Renal pelvis (tissue), 12 donors: ENCODE measurements at places on chromosomes 2 and 18.

- peak; percentile 33 for DNase-seq
These were observed 100.4 kb upstream of the LCLAT1 start for GRCh38 chr2:30346471-30347169.

DNA sequence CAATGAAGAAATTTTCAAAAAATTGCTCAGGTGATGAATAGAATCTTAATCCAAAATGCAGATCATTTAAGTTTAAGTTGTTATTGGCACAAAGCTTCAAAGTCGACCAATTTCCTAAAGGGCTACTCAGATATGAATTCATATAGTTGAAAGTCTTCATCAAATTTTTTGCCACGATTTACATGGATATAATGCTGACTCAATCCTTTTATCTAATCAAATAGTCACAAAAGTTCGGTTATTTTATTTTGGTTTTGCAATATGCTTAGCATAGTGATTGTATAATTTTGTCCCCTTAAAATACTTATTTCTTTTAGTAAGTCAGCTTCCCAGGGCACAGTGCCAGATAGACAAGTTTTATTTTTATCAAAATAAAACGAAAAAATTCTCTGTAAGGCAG, 227.3 kb downstream of the CD226 start:
- no peak for DNase-seq

- no peak for DNase-seq
These were observed 30.1 kb downstream of the CYP1B1 start for GRCh38 chr2:38045811-38046210.

- no peak for DNase-seq
These were observed 149.7 kb downstream of the EN1 start for GRCh38 chr2:118697781-118698180.

- no peak for DNase-seq
These were observed 123.2 kb downstream of the OLA1 start for GRCh38 chr2:174125090-174125489.

DNA sequence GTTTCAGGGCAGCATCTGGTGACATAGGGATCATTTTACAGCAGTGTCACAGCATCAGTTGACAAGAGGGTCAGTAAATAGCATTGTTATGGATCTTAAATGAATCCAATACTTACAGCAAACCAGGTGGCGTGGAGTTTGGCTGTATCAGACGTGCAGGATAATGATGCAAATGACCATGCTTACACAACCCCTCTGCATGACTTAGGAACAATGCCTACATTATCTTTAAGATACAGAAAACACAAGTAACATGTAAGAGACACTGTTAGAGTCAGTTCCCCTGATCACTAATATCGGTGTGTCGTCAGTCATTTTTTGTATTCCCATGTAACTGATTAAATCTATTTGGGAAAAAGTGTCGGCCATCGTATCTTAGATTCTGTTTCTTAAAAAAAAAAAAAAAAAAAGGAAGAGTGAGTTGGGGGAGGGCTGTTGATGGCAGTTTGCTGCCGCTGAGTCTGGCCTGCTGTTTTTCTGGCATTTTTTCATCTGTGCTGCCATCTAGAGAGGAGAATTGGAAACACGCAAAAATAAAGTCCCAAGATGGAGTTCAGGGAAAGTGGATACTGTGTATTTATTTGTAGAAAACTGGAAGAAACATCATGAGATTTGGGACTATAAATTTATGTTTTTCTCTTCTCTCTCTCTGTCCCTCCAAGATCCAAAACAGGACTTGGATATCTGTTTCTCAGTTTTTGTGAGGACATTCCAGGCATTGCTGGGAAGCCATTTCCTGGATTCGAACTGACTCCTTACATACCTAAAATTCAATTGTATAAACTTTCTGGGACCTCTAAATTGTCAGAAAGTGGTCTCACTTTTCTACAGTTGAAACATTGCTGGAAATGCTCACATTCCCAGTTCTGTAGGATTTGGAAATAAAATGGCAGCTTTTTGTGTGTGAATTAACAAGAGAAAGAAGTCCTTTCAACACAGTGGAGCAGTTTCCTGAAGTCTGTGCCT, 60.3 kb upstream of the AGPS start:
- DNase-seq, result peak; percentile 89

DNA sequence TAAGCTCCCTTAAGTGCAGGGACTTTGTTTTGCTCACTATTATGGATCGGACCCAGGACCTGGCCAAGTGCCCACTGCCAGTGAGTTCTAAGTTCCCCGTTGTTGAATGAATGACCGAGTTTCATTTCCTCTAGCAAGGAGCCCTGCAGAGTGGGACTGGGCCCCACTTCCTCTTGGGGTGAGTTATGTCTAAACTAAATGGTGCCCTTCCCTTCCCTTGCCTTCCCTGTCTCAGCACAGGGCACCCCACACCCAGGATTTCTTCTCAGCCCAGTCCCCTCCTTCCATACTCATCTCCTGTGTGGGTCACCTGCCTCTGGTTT, 195.3 kb upstream of the HS6ST1 start:
- DNase-seq, result no peak

DNA sequence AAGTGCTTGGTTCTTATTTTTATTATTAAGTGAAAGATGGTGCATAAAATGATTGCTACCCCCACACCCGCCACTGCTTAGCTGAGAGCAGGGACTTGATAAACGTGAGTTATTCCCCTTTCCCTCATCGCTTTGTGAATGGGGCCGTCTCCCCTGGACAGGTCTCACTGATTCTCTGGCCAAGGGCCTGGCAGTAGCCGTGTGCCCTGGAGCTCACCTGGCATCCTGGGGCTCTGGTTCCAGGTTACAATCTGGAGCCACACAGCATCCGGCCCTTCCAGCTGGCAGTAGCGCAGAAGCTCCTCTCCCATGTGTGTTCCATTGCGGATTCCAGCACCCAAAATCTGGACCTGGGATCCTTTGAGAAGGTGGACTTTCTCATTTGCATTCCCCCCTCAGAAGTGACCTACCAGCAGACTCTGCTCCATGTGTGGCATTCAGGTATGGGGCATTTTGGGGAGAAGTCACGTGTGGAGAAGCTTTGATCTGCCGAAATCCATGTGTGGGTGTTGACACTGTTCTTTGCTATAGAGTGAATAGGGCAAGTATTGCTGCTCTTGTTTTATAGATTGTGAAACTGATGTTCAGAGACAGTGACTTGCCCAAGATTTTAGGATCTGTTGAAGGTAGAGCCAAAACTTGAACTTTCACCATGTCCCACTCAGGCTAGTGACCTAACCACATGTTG, 63.8 kb downstream of the GREB1 start:
- DNase-seq, result no peak

DNA sequence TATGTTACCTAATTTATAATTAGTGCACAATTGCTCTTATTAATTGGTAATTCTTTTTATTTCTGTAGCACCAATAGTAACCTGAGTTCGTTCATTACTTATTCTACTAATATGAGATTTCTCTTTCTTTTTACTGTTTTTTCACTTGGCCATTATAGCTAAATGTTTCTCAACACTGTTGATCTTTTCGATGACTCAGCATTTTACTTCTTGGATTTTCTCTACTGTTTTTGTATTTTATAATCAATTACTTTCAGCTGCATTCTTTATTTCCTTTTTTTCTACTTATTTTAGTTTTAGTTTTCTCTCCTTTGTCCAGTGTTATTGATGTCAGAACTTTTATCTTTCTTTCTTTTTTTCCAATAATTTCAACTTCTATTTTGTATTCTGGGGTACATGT, 589.4 kb upstream of the SOX11 start:
- no peak for DNase-seq

DNA sequence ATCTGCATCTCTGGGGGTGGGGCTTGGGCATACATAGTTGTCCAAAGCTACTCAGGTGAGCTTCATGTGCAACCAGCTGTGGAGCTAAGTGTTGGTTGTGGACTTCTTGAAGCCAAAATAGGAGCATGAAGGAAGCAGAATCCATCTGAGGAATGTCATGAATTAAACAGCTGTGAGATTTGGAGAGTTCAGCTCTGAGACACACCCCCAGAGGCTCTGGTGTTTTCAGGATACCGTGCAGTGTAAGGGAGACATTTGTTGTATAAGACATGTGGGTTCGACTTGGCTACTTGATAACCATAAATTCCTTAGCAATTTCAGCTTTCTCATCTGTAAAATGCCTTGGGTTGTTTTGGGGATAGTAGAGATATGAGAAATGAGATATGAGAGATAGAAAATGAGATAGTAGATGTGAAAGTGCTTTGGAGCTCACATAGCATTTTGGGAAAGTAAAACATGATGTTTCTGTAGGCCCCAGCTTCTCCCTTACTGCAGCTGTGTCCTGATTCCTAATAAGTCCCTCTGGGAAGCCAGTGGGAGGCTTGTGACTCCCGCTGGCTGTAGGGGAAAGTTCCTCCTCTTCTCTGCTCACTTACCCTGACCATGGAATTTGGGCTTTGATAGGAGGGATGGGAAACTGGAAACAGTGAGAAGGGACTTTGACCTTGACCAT, 50.0 kb downstream of the DPYSL5 start:
- DNase-seq, result no peak

DNA sequence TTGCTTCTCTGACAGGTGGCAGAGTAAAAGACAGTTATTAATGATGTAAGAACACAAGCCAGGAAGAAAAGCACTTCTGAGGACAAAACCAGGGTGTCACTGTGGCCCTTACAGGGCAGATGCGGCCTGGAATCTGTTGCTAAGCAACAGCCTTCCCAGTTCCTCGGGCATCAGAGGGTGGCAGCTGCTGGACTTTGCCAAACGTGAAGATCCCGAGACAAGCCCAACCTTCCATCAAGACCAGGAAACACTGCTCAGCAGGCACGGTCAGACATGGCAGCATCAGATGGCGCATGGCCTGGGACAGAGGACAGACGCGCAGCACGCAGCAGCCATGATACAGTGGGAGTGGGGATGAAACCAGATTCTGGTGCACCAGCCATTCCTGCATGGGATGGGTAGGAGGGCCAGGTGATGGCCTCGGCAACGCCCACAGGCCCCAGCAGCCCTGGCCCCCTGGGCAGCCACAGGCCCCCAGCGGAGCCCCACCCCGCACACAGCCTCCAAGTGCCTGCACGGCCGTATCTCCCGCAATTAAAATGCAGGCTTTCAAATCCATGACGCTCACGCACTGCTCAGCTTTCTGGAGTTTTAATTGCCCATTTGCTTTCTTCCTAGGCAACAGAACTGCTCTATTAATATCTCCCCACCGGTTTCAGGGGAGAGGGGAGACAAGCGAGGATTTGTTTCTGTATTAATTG, 89.0 kb downstream of the EIPR1 start:
- DNase-seq, result no peak

- no peak for DNase-seq
These were observed 63.8 kb downstream of the SPTBN1 start for GRCh38 chr2:54519841-54520459.

DNA sequence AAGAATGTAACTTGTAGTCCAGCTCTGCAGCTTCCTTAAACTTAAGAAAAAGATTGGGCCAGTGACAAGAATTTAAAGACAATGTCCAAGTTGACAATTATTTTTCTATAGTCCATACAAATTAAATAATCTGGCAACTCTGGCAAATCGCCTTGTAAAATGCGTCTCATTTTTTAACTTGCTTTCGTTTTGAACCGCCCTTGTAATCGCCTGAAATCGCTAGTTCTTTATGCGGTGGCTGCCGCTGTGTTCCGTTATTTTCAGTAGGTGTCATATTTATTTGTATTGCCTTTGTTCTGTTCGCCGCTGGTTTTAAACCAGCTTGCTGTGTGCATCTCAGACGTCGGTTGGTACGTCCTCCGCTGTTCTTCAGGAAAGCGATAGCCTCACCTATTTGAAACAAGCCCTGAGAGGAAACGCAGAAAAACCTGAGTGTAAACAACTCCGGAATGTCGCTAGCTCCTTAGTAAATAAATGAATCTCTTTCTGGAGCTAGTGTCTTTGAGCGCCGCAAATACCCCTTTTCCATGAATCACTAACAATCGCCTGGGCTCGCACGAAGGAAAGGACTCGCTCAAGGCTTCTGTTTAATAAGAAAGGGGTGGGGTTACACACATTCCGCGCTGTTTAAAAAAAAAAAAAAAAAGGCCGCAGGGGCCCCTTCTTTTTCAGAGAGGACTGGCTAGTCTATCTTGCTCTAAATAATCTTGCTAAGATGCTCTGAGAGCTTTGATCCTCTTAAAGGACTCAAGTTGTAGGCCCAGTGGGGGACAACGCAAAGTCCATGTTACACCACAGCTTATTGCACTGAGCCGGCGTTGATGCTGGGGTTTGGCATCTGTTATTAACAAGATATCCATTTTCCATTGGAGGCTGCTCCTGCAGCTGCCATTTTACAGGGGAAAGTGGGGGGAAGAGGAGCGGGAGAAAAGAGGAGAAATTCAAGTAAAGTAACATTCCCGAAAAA, 3.0 kb downstream of the HOXD8 start:
- DNase-seq, result no peak

GRCh38 chr2:134674687-134675086, 44.1 kb downstream of the TMEM163 start:
- DNase-seq, result no peak

DNA sequence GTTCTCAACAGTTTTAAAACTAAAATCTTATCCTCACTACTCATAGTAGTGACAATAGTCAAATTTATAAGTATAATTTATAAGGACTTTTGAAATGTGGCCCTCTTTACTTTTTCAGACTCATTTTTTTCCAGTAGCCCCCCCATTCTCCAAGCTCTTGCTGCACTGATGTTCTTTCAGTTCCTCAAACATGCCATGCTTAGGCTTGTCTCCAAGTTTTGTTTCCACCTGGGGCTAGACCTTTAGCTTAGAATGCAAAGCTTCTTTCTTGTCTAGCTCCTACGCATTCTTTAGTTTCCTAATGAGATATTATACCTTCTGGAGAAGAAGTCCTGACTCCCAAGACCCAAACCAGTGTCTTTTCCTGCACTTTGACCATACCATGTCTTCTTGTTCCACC, 222.6 kb downstream of the NOL4 start:
- no peak for DNase-seq

- no peak for DNase-seq
These were observed 180.1 kb downstream of the EN1 start for GRCh38 chr2:118667348-118667747.

DNA sequence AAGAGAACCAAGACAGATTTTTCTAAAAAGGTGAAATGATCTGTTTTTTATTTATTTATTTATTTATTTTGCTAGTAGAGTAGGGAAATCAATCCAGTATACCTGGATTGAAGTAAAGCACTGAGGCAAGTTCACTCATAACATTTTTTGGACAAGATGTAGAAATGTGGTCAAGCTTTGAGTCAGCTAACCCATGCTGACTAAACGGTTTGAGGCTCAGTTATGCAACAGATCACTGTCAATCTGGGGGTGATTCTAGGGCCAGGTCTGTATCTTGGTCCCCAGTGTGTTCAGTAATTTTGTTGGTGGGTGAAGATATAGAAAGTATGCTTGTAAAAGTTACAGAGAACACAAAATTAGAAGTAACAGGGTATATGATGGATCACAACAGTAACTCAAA, 60.2 kb downstream of the RMDN2 start:
- DNase-seq, result no peak

- DNase-seq, result no peak
These were observed 15.2 kb downstream of the KIDINS220 start for GRCh38 chr2:8822218-8822617.

DNA sequence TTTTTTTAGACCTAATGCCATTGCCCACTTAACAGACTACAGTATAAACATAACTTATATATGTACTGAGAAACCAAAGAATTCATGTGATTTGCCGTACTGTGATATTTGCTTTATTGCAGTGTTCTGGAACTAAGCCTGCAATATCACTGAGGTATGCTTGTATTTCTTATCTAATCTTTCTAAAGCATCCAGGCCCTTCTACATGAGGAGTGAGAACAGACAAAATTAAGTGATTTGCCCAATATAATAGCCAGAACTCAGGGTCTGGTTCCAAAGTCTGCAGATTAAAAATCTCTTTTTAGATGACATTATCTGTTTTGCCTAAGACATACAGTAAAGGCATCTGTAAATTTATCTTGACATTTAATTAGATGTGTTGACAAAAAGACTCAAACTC, 41.9 kb downstream of the BMPR2 start:
- DNase-seq, result no peak
